ENCODE measurements at places on chromosomes 7 and 10.

GRCh38 chr7:121351682-121352081, 22.9 kb downstream of the WNT16 start:
- DNase-seq, result no peak

DNA sequence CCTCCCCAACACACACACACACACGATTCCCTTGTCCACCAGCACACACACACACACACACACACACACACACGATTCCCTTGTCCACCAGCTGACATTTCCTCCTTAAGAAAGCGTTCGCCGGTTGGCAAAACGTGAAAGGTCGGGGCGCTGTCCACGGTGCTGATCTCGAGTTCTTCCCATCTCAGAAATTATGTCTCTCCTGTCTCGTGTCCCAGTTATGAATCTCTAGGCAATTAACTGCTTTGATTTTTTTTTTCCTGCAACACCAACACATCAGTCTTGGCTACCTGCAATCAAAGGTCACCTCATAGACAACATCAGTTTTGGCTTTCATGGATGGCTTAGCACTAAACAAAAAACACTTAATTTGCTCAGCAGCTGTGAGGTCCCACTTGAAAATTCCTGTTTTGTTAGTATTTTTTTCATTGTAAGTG, 1.9 kb downstream of the INA start:
- peak; percentile 31 for DNase-seq

DNA sequence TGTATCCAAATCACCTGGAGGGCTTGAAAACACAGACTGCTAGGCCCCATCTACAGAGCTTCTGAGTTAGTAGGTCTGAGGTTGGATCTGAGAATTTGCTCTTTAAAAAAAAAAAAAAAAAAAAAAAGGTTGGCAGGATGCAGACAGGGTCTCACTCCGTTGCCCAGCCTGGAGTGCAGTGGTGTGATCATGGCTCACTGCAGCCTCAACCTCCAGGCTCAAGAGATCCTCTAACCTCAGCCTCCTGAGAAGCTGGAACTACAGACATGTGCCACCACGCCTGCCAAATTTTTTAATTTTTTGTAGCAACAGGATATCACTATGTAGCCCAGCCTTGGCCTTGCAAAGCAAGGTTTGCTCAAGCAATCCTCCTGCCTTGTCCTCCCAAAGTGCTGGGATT, 8.0 kb downstream of the GDI2 start:
- DNase-seq, result no peak

DNA sequence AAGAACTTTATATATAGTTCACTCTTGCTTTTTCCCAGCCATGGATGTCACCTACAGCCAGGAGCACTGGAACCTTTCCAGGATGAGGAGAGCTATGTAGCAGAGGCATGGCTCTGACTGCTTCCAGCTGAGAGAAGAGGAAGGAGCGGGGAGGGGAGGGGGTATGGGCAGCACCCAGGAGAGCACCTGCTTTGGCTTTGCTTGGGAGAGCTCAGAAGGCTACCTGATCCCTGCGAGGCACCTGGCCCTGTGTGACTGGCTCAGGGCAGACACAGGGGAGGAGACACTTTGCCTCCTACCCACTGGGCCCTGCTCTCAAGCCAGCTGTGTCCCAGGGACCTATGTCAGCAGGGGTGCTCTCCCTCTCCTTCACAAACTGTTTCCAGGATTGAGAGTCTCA, 67.1 kb downstream of the HK1 start:
- DNase-seq, result no peak
